A172 (cell line): ENCODE measurements at places on chromosomes 11 and 22. TPM values are rescaled to one million over a fixed set of nuclear protein-coding genes. Genes with fewer than 3 reads are reported as not detected.
A peak's percentile ranks its signal among the peaks of the same experiment; 100 is the strongest.

Gene CDC42BPG
- total RNA-seq = 3.7 and 4.1 TPM in 2 replicates

Gene SCN3B
- 0.05 and 0.10 TPM in 2 replicates for total RNA-seq

DNA sequence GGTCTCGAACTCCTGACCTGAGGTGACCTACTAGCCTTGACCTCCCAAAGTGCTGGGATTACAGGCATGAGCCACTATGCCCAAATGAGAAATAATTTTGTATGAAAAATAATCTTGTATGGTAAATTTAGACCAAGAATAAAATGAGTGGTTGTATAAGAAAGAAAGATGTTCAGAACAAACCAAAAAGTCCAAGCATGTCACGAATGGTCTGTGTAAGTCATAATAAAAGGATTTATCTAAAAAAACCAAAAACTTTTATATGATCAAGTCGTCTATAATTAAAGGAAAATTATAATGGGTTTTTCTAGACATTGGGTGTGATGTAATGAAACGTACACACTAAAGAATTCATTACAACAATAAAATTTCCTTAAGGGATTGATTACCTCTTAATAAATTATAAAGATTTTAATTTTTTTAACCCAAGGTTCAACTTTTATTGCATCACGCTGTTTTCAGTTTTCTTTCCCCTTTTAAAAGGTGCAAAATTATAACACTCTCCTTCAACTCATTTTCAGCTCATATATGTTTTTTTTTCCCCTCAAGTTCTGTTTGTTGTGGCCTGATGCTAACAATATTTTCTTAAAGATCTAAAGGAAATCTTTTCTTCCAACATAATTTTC is 8.9 kb upstream of the AQP11 start:
- DNase-seq = peak; percentile 53

DNA sequence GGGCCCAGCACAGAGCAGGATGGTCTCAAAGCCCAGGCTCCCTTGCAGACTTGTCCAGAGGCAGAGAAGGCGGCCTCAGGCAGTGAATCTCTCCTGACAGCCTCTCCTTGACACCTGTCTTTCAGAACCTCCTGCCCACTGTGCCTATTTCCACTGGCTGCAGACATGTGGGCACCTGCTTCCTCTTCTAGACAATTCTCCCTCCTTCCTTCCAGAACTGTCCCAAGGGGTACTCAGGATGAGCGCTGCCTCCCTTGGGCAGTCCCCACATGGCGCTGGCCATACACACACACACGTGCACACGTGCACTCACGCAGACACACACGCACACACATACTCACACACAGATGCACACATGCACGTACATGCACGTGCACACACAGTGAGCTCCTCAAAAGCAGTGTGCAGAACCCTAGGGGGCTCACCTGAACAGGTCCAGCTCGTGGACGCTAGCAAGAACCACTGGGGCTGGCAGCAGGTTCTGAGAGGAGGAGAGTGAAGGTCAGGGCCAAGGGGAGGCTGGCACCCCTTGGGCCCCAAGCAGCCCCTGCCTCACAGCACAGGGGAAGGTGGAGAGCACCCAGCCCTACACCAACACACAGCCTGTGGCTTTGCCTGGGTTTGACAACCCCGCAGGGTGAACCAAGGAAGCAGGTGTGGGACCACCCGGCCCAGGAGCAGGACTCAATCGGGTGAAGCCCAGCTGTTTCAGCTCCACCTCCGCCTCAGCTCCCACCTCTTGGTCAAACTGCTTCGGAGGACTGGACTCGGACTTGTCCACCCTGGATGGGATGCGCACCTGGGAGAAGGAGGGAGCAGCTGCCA is 8.1 kb upstream of the PLXNB2 start:
- no peak for DNase-seq
